ENCODE measurements at places on chromosomes 7 and 10. TPM values are rescaled to one million over a fixed set of nuclear protein-coding genes. Genes with fewer than 3 reads are reported as not detected.

DGKI gene
- polyA plus RNA-seq = 0.01 TPM

GRCh38 chr7:101620395-101620794 is 8.7 kb downstream of the MYL10 start:
- H3K27me3 ChIP-seq = peaks cover 24% of the 10 kb centered on the region
- no peak overlapping the region for H3K4me3 ChIP-seq
- H3K36me3 ChIP-seq = no peaks in the 10 kb centered on the region
- no peak for DNase-seq

DNA sequence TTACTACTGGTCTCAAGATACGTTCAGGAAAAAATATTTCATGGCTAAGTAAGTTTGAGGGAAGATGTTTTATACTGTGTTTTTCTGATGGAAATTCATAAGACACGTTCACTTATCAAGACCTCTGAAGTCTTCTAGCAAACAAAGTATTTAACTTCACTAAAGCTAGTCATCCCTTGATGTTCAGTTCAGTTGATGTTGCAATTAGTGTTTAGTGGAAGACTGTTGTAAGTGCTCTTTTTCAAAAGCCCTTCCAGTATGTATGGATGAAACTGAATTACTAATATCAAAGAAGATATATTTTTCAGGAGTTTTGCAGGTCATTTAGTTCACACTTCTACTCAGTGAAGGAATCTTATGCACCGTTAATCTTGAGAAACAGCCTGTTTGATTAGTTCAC is 25.1 kb downstream of the CUL1 start:
- no peaks in the 10 kb centered on the region for H3K27me3 ChIP-seq
- H3K4me1 ChIP-seq = peaks cover 13% of the 10 kb centered on the region
- H3K27ac ChIP-seq = no peak overlapping the region

PIP gene
- polyA plus RNA-seq = not detected

GRCh38 chr7:91344911-91345310 is 80.7 kb downstream of the FZD1 start:
- no peaks in the 10 kb centered on the region for H3K27me3 ChIP-seq
- no peaks in the 10 kb centered on the region for H3K4me1 ChIP-seq
- H3K36me3 ChIP-seq = no peaks in the 10 kb centered on the region

GRCh38 chr10:132400041-132400546 is 3.1 kb downstream of the PWWP2B start:
- H3K4me3 ChIP-seq = no peak overlapping the region
- no peaks in the 10 kb centered on the region for H3K27me3 ChIP-seq
- DNase-seq = no peak
- peaks cover 5% of the 10 kb centered on the region for H3K36me3 ChIP-seq

DNA sequence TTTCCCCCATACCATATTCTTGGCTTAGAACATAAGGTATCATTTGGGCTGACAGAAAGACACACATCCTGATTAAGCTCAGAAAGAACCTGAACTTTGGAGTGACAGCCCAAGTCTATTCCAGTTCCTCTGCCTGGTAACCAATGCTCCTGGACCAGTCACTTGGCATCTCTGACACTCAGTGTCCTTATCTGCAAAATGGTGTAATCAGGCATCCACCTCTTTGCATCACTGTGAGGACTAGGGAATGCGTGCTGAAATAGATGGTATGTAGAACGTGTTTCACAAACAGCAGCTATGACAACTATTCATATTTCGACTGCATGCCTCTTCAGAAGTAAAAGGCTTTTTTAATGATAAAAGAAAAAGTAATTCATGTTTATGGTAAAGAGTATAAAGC is 26.2 kb upstream of the PIK3AP1 start:
- no peak overlapping the region for H3K4me3 ChIP-seq
- DNase-seq = no peak
- no peaks in the 10 kb centered on the region for H3K4me1 ChIP-seq

PRSS37 gene
- not detected for polyA plus RNA-seq
